ENCODE measurements at places on chromosomes 3 and 15.
A peak's percentile ranks its signal among the peaks of the same experiment; 100 is the strongest.

GRCh38 chr15:38699633-38700230, 135.1 kb upstream of the RASGRP1 start:
- peak; percentile 46 for DNase-seq

DNA sequence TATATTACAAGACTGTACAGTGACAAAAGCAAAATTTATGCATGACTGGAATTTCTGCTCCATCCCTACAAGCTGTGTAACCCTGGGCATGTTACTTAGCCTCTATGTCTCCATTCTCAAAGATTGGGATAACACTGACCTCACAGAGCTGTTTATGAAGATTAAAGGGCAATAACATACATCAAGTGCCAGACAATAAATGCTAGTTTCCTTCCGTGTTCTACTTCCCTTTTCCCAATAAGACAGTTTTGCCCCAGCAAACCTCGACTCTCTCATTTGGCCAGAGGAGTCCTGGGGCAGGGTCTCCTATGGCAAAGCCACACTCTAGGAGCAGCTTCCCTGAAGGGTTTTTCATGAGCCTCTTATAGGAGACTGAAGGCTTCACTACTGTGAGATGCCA, 7.5 kb downstream of the HEXA start:
- no peak for DNase-seq

DNA sequence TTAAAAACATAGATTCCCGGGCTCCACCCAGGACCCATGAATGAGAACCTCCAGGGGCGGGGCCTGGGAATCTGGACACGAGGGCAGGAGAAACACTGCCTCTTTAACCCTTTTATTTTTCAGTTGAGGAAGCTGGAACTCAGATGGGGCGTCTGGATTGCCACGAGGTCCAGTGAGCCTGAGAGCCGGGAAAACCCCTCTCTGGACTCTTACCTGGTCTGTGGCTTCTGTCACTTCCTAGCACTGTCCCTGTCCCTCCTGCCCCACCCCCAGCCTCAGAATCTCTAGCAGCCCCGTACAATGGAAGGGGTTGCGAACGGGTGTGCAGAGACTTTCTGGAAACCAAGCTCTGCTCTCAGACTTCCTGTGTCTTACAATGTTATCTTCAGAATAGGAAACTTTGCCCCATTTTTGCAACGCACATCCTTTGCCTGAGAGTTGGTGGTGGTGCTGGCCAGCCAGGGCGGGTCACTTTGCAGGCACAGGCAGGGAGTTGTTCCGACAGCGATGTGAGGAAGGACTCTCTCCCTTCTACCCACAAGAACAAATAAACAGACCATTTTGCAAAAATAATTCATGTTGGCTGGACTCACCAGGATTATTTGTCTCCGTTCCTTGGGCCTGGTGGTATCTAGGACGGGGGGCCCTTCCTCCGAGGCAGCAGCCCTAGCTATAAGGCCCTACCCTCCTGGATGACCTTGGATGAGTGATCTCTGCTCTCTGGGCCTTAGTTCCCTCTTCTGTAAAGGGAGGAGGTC, 59.1 kb downstream of the SMAD6 start:
- DNase-seq: no peak

DNA sequence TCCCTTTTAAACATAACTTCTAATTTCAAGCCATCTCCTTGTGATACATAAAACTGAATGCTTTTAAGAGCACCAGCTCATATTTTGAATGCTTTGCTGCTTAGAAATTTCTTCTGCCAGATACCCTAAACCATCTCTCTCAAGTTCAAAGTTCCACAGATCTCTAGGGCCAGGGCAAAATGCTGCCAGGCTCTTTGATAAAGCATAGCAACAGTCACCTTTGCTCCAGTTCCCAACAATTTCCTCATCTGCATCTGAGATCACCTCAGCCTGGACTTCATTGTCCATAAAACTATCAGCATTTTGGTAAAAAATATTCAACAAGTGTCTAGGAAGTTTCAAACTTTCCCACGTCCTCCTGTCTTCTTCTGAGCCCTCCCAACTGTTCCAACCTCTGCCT, 17.5 kb downstream of the OSTN start:
- no peak for DNase-seq

Data from stimulated activated CD8-positive, alpha-beta memory T cell treated with anti-CD3 and anti-CD28 coated beads, Interleukin-4, amount 100 ng/mL, for 4 hours (primary cell).